ENCODE measurements at places on chromosomes 6 and 20.

GRCh38 chr6:105982761-105983540 is 103.2 kb upstream of the PRDM1 start:
- DNase-seq = no peak

DNA sequence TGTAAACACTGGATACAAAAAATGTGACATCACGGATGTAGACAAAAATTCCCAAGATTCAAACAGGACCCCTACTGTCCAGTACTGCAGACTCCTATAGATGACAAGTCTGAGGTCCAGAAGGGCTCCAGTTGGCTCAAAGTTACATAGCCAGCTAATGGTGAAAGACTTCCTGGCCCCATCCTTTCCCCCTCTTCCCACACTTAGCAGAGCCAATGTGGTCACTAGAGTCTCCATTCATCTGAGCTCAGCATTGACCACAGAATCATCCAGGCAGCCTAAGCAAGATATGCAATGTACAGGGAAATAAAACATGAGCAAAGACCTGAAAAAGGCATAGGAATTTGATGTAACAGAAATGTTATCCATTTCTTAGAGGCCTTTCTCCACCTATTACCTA is 180.5 kb downstream of the ADAT2 start:
- no peak for DNase-seq

- no peak for DNase-seq
Observed at GRCh38 chr6:68642977-68643376, 7.9 kb downstream of the ADGRB3 start.

DNA sequence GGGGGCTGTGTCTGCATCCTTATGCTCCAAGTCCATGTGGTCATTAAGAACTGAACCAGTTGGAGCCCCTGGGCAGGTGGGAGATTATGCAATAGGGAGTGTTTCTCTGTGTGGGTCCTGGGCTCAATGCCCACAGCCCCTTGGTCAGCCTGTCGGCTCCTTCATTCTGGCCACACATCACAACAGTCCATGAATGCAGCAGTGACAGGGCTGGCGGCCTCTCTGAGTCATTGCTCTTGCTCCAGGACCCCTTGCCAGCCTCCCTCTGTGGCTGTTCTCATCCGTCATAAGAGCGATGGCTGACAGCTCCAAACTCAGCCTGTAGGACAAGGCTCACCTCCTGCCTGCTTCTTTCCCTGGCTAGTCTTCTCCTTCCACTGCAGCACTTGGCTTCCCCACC is 609.5 kb upstream of the CDH4 start:
- DNase-seq = no peak

- no peak for DNase-seq
Observed at GRCh38 chr6:88290411-88290810, 124.3 kb upstream of the CNR1 start.

DNA sequence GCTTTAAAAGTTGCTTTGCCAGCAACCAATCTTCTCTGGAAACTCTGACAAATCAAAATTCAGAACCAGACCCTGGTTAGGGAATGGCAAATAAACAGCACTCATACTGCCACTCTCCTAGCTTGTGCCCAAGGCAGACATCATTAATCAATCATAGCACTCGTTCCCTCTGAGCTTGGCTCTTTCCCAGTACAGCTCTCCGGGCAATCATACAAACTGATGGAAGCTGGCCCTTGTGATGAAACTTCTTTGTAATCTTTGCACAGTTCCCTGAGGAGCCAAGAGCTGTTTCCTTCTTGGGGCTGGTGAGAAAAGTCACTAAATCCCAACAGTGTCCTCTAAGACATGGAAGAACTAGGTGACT is 34.7 kb downstream of the KIAA1755 start:
- DNase-seq = no peak

DNA sequence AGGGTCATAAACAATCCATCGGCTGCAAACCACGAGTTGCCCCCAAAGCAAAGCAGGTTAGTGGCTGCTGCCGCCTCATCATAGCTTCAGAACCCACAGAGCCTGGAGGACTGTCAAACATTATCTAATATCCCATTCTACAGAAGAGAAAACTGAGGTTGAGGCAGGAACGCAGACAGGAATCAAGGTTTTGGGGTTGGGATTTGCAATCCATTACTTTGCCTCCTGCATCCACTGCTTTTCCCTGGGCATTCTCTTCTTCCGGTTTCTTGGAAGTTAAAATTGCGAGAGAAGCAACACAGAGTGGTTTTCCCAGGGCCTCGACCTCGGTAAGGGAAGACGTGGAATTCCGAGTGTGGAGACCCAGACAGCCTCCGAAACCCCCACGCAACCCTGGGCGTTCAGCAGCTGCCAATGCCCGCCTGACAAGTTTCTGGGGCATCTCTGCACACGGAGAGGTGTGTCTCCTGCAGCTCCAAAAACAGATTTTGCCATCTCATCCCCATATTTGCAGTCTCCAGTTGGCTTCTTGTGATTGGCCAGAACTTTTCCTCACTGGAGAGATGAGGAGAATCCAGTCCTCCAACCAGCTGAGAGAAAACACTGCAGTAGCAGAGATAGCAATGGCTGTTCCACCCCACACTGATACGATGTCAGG is 45.5 kb upstream of the SNAP25 start:
- no peak for DNase-seq

DNA sequence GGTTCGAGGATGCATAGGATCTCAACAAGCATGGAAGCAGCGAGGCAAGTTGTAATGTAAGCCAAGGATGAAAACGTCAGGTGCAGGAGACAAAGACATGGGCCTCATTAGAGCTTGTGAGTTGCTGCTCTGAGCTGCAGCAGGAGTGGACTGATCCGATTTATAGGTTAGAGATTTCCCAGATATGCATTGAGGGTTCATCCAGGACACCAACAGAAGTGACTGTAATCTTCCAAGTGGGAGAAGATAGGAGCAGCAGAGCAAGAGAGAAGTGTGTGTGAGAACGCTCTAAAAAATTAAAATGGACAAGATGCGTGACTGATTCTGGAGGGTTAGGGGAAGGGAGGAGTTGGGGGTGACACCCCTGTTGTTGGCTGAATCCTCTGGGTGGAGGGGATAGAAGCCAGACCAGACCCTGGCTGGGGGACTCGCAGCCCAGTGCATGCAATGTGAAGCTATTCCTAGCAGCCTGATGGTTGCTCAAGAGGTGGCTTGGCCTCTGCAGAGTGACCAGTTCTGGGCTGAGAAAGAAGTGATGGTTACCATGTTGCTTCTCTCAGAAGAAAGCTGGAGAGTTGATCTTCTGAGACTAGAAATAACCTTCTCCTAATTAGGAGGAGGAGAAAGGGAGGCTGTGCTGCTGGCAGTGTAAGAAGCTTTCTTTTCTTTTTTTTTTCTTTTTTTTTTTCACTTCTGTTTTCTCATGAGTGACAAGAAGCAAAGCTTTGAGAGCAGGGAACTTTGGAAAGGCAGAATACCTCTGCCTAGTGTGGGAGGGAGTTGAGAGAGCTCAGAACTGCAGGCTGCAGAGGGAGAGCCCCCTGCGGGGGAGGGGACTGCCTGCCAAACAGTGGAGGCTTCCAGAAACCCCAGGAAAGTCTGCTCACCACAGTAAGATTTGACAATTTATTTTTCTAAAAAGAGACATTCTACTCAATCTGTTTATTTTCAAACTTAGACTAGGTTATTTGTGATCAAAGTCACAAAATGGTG is 116.9 kb downstream of the SLX4IP start:
- no peak for DNase-seq

DNA sequence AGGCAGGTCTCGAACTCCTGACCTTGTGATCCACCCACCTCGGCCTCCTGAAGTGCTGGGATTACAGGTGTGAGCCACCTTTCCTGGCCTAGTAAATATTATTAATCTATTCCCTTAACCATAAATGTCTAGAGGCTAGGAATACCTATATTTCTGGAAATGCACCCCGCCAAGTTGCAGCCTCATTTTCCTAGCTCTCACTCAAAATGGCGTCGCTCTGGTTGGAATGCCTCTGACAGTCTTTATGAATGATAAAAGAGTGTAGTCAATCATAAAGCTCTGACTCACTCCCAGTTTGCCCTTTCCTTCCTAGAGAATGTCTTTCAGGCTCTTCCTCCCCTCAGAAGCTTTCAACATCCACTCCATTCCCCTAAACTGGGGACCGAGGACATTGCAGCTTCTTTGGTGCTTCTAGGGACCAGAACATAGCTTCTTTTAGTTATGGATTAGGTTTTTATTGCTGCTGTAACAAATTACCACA is 14.1 kb upstream of the TRIM26 start:
- no peak for DNase-seq

DNA sequence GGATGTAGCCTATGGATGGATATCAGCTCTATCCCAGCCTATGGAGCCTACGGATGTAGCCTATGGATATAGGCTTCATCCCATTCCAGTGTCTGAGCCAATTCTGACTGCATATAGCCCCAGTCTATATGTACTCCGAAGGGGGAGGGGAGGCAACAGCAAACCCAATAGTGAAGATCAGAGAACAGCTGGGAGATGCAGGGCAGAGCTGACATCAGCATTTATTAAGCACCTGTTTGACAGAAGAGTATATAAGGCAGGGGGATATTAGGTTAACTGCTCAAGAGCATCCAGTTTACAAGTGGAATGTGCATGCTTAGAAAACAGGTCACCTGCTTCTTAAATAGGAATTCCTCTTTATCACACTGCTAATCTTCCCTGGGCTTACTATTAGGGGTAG is 85.2 kb downstream of the TNFAIP3 start:
- DNase-seq = no peak

- DNase-seq = no peak
Observed at GRCh38 chr6:168631564-168631963, 190.6 kb downstream of the SMOC2 start.
